ENCODE measurements at places on chromosomes 5 and 9.
A peak's percentile ranks its signal among the peaks of the same experiment; 100 is the strongest.

DNA sequence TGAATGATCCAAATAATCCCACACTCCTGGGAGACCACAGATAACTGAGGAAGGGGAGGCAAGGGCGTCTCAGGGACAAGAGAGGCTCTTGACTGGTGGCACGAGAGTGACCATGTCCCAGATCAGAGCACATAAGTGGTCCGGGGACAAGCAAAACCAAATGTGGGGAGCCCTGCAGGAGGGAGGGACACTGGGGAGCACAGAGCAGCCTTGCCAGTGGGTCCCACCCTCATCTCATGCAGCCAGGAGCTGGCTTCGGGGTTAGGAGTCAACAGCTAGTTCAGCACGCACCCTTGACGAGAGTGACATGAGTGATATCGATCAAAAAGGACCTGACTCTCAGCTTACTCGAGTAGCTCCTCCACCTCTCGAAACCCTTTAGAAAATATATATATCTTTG is 16.5 kb upstream of the UBE2QL1 start:
- no peak for DNase-seq

GRCh38 chr9:78122631-78123030 is 91.0 kb upstream of the GNAQ start:
- DNase-seq = no peak

GRCh38 chr5:173974688-173975239 is 14.2 kb upstream of the C5orf47 start:
- no peak for DNase-seq

- DNase-seq = no peak
These were observed 7.9 kb downstream of the CTXN3 start for GRCh38 chr5:127656825-127657224.

GRCh38 chr5:152556784-152557183 is 151.7 kb upstream of the NMUR2 start:
- no peak for DNase-seq

- peak; percentile 77 for DNase-seq
These were observed 402.4 kb upstream of the PTGER4 start for GRCh38 chr5:40277161-40277906.

DNA sequence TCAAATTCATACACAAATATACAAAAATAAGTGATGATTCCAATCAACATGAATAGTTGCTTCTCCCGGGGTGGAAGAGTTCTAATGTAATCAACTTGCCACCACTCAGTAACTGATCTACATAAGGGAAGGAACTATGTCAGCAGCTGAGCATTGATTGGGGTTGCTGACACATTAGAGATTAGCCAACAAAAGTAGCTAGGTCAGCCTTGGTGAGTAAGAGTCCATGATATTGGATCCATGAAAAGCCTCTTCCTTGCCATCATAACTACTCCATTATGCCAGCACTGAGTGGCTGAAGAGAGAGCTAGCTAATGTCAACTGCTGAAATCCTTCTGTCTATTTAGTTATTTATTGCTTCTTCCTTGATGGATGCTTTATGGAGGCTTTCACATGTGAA is 309.8 kb downstream of the NFIB start:
- no peak for DNase-seq

DNA sequence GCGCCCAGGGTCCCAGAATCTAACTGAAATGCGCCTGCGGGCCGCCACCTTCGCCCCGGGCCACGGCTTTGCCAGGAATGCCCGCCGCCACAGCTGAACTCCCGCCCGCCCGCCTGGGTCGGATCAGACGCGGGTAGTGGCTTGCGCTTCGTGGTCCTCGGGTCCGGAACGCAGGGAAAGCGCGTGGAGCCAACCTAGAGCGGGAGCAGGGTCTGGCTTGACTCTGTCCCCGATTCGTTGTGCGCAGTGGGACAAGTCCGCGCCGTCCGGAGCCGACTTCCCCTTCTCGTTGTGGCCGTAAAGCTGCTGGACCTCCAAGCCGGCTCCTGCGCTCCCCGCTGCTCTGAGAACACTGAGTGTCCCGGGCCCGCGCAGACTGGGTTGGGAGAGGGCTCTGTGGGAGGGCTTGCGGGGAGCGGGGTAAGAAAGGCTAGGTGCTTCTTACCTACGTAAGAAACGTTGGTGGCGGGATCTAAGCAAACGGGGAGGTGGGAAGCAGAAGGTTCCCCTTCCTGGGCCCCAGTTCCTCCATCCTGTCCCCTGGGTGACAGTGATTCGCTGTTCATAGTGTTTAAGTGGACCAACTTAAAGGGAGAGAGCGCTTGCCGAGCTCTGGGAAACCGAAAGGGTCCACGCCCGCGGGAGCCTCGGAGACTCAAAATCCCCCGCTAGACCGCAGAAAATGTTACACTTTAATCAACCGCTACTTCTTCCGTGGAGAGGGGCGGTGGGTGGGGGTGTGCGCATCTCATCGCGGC is 4.4 kb upstream of the FOXE1 start:
- no peak for DNase-seq

DNA sequence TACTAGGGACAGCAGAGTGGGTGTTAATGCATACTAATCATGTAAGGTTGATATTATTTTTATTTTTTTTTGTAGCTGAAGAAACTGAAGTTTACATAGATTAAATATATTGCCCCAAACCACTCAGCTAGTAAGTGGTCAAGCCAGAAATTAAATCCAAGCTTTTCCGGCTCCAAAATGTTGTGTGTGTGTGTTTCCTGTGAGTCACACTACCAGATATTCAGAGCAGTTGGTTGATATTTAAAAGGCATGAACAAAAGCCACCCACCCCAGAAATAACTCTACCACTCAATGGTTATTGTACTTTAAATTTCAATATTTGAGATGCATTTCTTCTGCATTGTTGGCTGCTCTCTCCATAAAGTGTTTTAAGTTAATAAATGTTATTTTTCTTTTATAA is 29.5 kb downstream of the KCNN2 start:
- no peak for DNase-seq

DNA sequence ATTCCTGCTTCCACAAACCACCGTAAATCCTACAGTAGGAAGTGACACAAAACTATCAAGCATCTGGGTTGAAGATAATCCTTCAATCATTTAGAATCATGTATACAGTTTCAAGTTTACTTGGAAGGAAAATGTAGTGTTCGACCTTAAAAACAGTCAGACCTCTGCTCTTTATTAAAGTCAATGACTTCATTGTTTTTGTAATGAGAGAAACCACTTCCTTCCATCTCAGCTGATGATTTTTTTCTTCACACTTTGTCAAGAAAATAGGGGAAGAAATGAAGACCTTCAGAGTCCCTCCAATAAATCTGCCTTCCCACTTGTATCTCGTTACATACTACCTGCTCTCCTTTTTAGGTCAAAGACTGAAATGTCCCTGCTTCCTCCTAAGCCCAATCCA is 30.1 kb downstream of the TUSC1 start:
- DNase-seq = no peak

DNA sequence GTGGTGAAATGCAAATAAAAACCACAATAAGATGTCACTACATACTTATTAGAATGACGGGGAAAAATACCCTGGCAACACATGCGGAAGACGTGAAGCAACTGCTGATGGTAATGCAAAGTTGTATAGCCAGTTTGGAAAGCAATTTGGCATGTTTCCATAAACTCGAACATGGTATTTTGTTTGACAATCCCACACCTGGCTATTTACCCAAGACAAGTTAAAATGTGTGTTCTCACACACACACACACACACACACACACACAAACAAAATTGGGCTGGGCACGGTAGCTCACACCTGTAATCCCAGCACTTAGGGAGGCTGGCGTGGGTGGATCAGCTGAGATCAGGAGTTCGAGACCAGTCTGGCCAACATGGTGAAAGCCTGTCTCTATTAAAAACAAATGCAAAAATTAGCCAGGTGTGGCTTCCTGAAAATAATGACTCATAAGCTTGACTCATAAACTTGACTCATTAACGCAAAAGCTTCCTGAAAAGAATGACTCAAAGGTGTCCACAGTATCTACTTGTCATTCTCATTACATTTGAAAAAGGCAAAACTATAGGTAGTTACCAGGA is 456.5 kb downstream of the CDH18 start:
- DNase-seq = no peak

GRCh38 chr5:93327605-93328004 is 253.4 kb downstream of the NR2F1-AS1 start:
- no peak for DNase-seq

- no peak for DNase-seq
These were observed 4.6 kb downstream of the ARSI start for GRCh38 chr5:150297934-150298595.

- no peak for DNase-seq
These were observed 9.0 kb downstream of the CDX1 start for GRCh38 chr5:150175536-150175935.

- no peak for DNase-seq
These were observed 28.1 kb upstream of the CETN3 start for GRCh38 chr5:90437663-90438062.

DNA sequence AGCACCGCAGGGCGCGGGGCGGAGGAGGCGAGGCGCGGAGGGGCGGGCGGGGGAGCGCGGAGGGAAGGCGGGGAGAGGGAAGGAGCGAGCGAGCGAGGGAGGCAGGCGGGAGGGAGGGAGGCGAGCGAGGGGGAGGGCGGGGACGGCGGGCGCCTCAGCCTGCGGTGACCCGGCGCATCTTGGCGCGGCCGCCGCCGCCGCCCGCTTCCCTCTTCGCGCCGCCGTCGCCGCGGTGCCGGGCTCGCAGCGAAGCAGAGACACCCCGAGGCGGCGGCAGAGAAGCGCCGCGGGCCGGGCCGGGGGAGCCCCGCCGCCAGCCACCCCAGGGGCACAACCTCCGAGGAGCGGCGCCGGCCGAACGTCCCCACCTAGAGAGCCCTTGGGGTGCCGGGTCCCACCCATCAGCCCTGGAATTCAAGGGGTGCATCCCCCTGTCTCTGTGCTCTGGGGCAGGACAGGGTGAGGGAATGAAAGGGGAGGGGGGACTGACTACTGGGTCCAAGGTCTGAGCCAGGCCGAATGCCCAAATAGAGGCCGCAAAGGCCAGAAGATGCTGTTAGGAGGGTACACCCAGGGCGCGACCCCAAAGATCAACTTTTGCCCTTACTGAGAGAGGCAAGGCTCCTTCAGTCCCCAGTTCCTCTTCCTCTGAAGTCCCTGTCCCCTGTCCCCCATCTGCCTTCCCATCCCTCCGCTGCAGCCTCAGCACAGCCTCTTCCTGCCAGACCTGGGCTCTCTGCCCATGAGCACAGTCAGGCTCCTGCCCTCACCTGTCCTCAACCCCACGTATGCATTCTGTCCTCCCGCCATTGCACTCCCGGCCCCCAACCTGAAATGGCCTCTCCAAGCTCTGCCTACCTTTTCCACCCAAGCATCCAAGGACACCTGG is at the start of gene ADAMTS2:
ADAMTS2 (minus strand) TSS at position 29 of the 889 bp plus-strand sequence. CDS start 133 bp downstream, outside the sequence.
- DNase-seq = no peak

DNA sequence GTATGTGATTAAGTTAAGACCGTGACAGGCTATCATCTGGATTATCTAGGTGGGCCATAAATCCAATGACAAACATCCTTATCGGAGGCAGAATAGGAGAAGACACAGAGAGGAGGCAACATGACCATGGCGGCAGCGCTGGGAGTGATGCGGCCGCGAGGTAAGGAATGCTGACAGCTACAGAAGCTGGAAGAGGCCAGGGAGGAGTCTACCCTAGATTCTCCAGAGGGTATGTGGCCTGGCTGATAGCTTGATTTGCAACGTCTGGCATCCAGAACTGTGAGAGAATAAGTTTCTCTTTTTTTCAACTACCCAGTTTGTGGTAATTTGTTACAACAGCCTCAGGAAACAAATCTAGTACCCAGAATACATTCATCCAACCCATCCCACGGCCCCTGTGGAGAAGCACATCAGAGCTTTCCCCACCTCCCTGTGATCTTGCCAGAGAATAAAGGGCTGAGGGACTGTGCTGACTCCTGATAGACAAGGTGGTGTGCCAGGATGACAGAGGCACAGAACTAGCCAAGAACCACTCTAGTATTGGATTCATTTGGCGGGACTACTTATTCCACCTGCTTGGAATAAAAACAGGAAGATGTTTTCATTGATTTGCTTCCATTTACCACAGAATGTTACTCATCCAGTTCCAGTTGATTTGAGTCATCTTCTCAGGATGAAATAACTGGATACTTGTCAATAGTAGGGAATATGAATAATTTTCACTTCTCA is 187.4 kb downstream of the MAN2A1 start:
- DNase-seq = no peak

All from stimulated activated naive CD8-positive, alpha-beta T cell treated with anti-CD3 and anti-CD28 coated beads, Interleukin-15, amount 100 ng/mL, for 72 hours (primary cell).